ENCODE measurements at places on chromosomes 11 and 22. TPM values are rescaled to one million over a fixed set of nuclear protein-coding genes. Genes with fewer than 3 reads are reported as not detected.

GRCh38 chr11:104997288-104997687, 25.7 kb downstream of the CASP5 start:
- no peak overlapping the region for H3K4me3 ChIP-seq
- no peaks in the 10 kb centered on the region for H3K4me1 ChIP-seq
- H3K36me3 ChIP-seq, result no peaks in the 10 kb centered on the region
- H3K27me3 ChIP-seq, result no peaks in the 10 kb centered on the region
- no peak for DNase-seq

GRCh38 chr22:48868554-48868953, 959.1 kb downstream of the BRD1 start:
- no peaks in the 10 kb centered on the region for H3K36me3 ChIP-seq
- H3K4me3 ChIP-seq, result no peak overlapping the region
- H3K27me3 ChIP-seq, result no peaks in the 10 kb centered on the region
- no peaks in the 10 kb centered on the region for H3K4me1 ChIP-seq
- H3K27ac ChIP-seq, result no peak overlapping the region
- DNase-seq, result no peak

DNA sequence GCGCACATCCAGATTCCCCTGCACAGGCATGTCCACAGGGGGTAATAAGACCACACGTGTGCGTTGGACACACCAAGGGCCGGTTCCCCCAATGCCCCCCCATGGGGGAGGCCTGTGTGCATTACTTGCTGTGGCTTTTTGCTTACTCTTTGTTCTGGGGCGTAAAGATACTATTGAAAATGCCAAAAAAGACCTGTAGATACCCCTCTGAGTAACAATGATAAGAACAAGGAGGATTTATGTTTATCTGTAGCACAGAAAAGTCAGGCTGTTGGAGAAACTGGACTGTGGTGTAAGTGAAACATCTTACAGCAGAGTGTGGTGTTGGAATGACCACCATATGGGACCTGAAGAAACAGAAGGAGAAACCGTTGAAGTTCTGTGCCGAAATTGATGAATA, 103.2 kb downstream of the TBC1D22A start:
- H3K4me3 ChIP-seq, result no peak overlapping the region
- no peaks in the 10 kb centered on the region for H3K36me3 ChIP-seq
- H3K27me3 ChIP-seq, result no peaks in the 10 kb centered on the region
- no peak overlapping the region for H3K27ac ChIP-seq

MMP1 gene
- not detected for total RNA-seq

ARFIP2 gene
- 51.1 TPM for total RNA-seq

EMID1 gene
- total RNA-seq, result 3.8 TPM

APLNR gene
- total RNA-seq, result not detected

All from H1 (cell line).